ENCODE measurements at places on chromosomes 4 and X. TPM values are rescaled to one million over a fixed set of nuclear protein-coding genes. Genes with fewer than 3 reads are reported as not detected.

GRCh38 chr4:33107814-33108213 is 2387.6 kb downstream of the PCDH7 start:
- DNase-seq = no peak

DNA sequence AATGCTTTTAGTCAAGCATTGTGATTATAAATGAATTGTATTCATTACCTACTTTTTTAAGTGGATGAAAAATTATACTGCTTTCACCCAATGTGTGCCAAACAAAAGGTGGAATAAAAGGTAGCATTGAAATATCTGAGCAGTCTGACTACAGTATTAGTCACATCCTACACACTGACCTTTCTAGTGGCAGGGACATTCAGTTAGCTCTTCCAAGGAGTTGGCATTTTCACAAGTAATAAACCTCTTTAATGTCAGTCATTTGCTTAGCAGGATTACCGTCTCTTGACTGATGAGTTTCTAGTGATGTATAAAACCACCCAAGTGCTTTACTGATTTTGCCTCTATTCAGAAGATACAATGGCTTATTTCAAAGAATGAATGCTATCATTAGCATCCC is 687.9 kb downstream of the ARAP2 start:
- no peak for DNase-seq

DNA sequence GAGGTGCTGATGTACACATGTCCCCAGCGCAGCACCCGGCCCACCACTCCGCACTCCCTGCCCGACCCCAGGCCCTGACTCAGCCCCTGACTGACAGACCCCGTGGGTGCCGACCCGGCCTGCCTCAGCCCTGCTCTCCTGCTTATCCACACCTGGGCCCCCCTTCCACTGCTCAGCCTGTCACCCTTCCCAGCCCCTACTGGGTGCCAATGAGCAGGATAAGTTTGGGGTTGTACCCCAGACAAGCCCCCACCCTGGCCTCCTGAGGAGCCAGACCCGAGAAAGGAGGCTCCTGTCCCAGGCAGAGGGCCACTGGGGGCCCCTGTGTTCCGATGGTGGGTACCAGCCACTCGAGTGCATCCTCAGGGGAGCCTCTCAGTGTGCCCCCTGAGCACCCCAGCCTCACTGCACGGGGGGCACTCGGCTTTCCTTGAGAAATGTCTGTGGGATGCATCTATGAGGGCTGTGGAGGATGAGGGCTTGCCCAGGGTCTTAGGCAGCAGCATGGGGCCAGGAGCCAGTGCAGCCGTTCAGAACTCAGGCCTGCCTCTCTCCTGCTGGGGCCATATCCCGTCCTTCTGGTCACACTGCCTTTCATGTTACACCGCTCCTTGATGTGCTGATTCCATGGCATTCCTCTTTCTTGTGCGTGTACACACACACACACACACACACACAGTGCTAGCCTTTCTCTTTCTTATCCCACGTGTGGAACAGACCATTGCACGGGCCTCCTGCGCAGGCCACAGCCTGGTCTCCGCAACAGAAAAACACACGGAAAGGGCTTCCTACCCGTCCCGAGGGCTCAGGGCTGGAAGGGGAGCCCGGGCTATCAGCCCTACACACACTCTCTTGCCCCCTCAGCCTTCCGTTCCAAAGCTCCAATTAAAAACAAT is 220.1 kb upstream of the PSAPL1 start:
- no peak for DNase-seq

- DNase-seq = no peak
Observed at GRCh38 chr4:78767350-78767749, 8.8 kb upstream of the BMP2K start.

GRCh38 chr4:81628489-81628888 is 156.8 kb upstream of the RASGEF1B start:
- peak; percentile 47 for DNase-seq

GRCh38 chr4:73429826-73430587 is 6.0 kb upstream of the AFP start:
- peak; percentile 34 for DNase-seq

DNA sequence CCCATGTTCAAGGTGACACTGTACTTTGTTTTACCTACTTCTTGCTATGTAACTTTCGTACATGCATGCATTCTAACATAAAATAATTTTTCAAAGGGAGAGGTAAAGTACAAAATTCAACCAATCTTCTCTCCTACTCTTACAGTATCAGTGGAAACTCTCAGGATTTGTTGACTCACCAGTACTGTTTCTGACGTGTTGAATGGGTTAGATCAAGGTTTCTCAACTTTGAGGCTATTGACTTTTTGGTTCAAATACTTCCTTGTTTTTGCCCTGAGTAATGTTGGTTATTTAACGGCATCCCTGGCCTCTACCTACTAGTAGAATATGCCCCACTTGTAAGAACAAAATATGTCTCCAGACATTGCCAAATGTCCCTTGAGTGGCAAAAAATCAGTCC is 94.6 kb upstream of the SMAD1 start:
- DNase-seq = no peak

DNA sequence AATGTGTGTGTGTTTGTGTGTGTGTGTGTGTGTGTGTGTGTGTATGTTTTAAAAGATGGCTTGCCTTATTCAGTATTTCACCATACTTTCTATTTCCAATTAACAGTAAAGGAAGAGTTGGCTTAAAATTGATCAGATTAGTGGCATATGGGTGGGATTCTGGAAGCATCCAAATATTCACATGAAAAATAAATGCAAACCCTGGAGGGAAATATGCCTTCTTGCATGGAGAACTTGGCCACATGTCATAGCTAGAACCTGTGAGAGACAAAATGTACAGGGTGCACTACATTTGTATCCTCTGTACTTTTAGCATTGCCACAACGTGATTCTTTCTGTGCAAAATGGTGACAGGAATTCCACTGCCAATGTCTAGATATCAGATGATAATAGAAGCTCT is 589.6 kb downstream of the ZNF674 start:
- no peak for DNase-seq

GRCh38 chr4:77742054-77742453 is 77.1 kb downstream of the CNOT6L start:
- no peak for DNase-seq

- DNase-seq = no peak
Observed at GRCh38 chr4:177281351-177281909, 28.2 kb upstream of the NEIL3 start.

GRCh38 chr4:23279377-23279986 is 586.7 kb downstream of the GBA3 start:
- DNase-seq = no peak

DNA sequence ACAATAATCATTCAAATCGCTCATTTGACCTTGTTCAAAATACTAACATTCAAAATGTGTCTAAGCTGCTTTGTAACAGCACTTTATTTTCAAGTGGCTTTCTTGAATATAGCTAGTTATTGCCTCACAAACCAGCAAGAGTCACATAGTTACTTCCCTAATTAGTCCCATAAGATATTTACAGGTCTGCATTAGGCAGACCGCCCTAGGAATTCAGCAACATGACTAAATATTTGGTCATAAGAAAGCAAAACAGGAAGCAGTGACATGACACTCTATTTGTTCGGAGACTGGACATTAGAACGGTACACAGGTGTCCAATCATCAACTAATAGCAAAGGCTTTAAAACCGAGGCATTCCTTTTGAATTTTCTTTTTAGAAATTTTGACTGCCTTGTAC is 262.0 kb downstream of the COL25A1 start:
- no peak for DNase-seq

Gene GUF1
- 26.6 TPM for total RNA-seq

Gene CXCL11
- total RNA-seq = not detected

Gene CDKL2
- total RNA-seq = not detected

Gene NMU
- not detected for total RNA-seq

Gene SERPINA7
- total RNA-seq = 315 TPM

Gene F9
- not detected for total RNA-seq

Gene USO1
- 111 TPM for total RNA-seq

Measured in HepG2 (cell line).